Dermis microvascular lymphatic vessel endothelial cell (primary cell): ENCODE measurements at places on chromosomes 5 and 9. TPM values are rescaled to one million over a fixed set of nuclear protein-coding genes. Genes with fewer than 3 reads are reported as not detected.

Gene IGFBPL1
- total RNA-seq, result 0.13 TPM in 2 replicates

Gene CARTPT
- not detected in 2 replicates for total RNA-seq

Gene PCDHA2
- total RNA-seq, result under 0.01 TPM in 1 of 2 replicates, not detected in the other

Gene GABRA1
- not detected in 2 replicates for total RNA-seq

Gene GLRA1
- not detected in 2 replicates for total RNA-seq

Gene IL31RA
- total RNA-seq, result 0.38 and 0.51 TPM in 2 replicates

Gene PCDHGA1
- total RNA-seq, result 0.26 and 0.51 TPM in 2 replicates

Gene DOCK8
- total RNA-seq, result 3.3 and 4.4 TPM in 2 replicates

GRCh38 chr9:91488341-91488740 is 64.7 kb upstream of the NFIL3 start:
- no peak for DNase-seq

GRCh38 chr5:93304456-93305250 is 276.4 kb downstream of the NR2F1-AS1 start:
- DNase-seq, result no peak

DNA sequence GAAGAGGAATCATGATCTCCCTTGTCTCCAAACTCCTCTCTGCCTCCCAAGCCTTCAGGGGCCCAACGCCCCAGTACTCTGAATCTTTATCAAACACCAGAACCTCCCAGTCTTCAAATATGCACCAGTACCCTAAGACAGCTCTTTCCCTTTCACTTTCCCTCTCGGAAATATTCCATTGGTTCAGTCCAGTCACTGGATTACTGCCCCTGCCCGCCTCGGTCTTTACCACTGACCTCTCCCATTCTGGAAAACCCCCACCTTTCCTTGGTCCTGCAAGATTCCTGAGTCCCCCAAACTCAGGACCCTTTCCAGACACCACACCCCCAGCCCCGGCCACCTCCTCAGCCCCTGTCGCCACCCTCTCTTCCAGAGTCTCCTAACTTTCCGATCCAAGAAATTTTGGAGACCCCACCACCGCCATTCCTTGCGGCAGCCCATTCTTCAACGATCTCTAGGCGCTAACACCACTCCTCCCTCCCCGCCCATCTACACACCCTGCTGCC is 674 bp downstream of the C5orf15 start:
- DNase-seq, result no peak

DNA sequence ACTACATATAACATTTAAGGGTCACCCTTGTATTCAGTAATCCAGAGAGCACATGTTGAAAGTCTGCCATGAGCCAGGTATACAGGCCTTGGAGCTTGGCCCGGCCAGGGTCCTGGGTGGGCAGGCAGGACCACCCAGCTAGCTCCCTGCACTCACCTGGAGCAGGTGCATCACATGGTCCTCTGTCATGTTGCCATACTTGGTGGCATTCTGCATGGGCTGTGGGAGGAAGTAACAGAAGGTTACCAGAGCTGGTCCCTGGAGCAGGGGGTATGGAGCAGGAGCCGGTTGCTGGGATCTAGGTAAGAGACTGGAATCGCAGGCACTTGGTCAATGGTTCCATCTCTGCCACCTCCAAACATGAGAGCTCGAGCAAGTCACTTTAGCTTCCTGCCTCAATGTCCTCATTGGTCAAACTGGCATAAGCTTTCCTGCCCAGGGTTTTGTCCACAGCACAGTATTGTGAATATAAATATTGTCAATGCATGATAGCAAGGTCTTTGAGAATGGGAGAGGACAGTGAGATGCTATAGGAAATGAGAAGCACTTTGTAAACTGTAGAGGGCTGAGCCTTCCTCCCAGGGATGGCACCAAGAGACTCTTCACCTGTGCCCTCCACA is 6.5 kb downstream of the CD74 start:
- DNase-seq, result no peak

DNA sequence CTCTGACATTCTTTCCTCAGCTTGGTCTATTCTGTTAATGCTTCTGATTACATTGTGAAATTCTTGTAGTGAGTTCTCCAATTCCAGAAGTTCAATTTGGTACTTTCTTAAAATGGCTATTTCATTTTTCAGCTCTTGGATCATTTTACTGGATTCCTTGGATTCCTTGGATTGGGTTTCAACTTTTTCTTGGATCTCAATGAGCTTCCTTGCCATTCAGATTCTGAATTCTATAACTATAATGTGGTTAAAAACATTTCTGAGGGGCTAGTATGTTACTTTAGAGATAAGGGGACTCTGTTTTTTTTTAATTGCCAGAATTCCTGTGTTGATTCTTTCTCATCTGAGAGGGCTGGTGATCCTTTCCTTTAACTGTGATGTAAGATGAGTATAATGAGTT is 136.4 kb downstream of the MCTP1 start:
- no peak for DNase-seq

DNA sequence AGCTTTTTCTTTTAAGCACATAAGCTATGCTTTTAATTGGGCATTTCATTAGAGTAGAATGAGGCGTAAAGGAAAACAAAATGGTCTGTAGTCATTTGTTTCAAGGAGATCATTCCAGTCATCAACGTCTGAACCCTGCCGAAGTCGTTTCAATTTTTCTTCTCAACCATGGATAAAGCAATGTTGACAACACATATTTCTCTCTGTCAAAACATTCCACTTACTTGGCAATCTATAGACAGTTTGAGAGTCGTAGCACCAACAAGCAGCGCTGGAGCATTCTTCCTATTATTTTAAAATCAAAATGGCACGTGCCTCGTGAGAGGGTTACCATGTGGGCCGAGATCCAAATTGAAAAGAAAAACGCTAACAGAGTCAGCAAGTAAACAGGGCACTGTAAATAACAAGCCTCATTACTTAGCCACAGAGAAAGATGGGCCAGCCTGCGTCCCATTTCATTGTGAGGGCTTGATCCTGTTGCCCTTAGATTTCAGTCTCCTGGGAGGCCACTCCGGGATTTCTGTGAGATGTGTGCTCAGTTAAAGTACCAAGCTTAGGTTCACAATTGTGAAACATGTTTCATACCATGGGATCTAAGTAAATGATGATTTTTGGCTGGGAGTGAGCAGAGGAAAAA is 422.9 kb downstream of the DTWD2 start:
- no peak for DNase-seq

GRCh38 chr5:97375959-97376358 is 192.9 kb upstream of the RIOK2 start:
- DNase-seq, result no peak

DNA sequence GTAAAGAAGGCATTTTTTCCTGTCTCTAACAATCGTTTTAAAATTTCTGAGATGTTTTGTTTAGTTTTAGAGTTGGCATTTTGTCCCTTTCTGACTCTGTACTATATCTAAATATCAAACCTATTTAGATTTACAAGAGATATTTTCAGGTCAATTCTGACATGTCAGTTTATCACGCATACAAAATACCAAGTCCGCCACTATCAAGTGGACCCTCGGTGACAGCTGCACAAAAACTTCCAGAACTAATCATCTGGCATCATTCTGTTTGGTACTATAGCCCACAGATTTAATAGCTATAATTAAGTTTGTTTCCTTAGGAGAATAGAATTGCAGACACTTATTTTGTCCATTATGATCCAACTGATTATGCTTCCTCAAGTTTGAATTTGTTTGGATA is 1278.2 kb downstream of the CDH12 start:
- DNase-seq, result no peak

DNA sequence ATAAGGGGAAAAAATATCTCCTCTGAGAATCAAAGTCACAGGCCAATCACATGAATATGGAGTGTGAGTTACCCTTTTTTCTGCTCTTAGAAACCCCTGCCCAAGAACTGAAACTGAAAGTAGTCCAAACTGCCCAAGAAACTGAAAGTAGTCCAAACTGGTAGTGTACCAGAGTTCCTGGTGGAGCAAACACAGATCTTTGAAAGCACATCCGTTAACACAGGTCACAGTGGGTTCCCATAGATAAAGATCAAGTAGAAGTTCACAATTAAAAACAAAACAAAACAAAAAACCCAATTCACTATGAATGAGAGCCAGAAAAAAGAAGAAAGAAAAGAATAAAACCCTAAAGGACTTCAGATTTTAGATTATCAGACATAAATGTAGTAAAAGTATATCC is 332.4 kb upstream of the EFNA5 start:
- DNase-seq, result peak; percentile 52

DNA sequence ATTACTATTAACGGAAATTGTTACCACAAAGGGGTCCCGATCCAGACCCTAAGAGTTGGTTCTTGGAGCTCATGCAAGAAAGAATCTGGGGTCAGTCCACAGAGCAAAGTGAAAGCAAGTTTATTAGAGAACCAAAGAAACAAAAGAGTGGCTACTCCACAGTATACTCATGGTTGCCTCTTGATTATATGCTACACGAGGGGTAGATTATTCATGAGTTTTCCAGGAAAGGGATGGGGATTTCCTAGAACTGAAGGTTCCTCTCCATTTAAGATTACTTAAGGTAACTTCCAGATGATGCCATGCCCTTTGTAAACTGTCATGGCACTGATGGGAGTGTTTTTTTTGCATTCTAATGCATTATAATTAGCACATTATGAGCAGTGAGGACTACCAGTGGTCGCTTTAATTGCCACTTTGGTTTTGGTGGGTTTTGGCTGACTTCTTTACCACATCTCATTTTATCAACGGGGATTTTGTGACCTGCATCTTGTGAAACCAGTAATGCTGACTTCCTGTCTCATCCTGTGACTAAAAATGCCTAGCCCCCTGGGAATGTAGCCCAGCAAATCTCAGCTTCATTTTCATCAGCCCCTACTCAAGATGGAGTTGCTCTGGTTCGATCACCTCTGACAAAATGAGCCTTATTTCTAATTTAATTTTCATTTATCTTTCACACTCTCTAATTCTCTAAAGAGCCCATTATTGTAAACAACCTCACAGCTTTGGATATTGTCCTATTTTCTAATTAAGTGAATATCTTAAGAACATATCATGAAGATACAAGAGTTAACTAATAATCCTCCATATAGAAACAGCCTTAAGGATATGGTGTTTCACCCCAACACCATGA is 336.3 kb downstream of the RASEF start:
- DNase-seq, result no peak

DNA sequence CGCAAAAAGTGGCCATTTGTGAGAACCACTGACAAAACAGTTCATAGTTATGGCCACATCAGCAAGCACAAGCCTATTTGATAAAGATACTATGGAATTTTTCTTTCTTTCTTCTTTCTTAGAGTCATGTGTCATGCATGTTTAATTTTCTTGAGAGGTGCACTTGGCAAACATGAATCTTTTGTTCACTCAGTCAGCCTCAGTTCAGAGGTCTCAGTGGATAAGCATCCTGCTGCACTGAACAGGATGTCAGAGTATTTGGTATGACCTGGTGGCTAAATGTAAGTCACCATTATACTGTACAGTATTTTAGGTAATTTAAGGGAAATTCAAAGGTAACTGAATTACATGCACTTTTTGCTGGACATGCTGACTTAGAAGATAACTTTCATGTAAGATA is 5.4 kb downstream of the NNT start:
- no peak for DNase-seq

- DNase-seq, result no peak
Observed at GRCh38 chr9:131801810-131802209, 61.9 kb upstream of the RAPGEF1 start.

GRCh38 chr9:27880635-27881034 is 307.4 kb upstream of the C9orf72 start:
- DNase-seq, result no peak

- no peak for DNase-seq
Observed at GRCh38 chr9:38681747-38682227, 38.1 kb downstream of the FAM240B start.

DNA sequence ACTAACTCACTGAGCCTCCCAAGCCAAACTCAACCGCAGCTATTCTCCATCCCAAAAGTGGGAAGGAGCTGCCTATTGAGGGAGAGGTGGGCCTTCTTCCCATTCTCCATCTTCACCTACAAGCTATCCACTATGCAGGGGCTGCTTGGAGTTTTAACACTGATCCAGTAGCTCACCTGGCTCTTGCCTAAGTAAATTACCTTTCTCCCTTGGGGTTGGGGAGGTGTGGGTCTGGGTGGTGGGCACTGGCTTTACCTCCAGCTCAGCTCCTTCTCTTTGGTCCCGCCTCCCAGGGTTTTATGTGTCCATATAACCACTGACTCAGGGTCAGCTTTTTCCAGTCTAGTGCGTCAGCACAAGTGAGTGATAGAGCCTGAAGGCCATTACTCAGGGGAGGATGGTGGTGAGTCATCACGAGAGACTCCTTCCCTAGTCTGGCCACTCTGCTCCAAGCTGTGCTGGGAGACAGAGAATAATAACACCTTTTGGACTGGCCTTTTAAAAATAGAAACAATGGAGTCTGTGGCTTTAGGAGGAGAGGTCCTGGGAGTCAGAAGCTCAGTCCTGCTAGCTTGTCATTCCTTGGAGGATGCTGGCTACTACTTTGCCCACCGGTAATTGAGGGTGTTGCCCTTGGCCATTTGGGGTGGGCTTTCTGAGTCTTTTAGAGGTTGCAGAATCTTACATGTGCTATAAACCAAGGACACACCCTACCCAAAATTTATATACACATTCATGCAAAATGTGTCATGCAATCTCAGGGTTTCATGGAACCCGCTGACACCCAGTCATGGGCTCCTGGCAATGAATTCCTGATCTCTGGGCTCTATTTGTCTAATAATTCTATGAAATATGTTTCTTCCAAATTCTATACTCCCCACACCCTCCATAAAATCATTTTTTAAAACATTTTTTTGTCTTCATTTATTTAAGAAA is 35.6 kb upstream of the ATP6V1G1 start:
- DNase-seq, result no peak

- DNase-seq, result no peak
Observed at GRCh38 chr9:126438741-126439401, 112.2 kb downstream of the MVB12B start.

- no peak for DNase-seq
Observed at GRCh38 chr5:27598576-27598975, 560.2 kb upstream of the CDH9 start.

- no peak for DNase-seq
Observed at GRCh38 chr5:136120529-136120928, 12.1 kb upstream of the SMAD5 start.

DNA sequence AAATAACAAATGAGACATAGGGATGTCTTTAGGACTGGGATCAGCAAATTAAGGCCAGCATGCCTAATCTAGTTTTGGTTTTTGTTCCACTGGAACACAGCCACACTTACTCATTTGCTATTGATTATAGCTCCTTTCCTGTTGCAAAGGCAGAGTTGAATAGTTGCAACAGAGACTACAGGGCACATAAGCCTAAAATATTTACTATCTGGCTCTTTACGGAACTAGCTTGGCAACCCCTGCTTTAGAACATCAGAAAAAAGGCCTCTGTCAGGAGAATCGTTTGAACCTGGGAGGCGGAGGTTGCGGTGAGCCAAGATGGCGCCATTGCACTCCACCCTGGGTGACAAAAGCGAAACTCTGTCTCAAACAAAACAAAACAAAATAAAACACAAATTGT is 384.8 kb downstream of the ELAVL2 start:
- no peak for DNase-seq

DNA sequence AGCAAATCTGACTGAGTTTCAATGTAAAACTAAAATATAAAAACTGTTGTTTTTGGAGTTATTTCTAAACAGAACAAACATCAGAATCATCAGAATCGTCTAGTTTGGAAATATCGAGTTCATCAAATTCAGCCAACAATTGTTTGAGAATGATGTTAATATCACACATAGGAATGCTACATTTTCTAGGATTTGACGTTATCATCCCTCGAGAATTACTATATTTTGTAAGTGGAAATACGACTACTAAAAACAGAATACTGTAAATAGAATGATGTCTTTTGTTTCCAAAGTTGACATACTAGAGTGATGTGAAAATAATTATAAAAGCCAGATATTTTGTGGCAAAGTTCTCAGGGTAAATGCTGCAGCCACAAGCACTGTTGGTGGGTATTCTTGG is 805.9 kb downstream of the TLE1 start:
- no peak for DNase-seq

- no peak for DNase-seq
Observed at GRCh38 chr5:12623408-12623807, 719.2 kb upstream of the CTNND2 start.
